ENCODE measurements at places on chromosomes 3 and 15.

DNA sequence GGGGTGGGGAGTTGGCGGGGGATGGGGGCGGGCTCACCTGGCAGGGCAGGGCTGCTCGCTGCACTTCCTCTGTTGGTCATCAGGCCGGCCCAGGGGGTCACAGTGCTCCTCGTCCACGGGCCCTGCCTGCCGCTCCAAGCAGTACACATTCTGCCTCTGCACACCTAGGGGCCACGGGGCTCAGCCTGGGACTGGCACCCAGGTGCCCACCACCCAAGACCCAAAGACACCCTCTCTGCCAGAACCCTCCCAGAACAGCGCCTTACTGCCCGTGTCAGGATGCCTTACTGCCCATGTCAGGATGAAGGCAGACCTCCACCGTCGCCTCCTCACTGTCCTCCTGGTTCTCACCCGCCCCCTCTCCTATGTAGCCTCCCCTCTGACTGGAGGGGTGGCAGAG, 43.2 kb downstream of the ADAMTS7 start:
- no peak for DNase-seq

DNA sequence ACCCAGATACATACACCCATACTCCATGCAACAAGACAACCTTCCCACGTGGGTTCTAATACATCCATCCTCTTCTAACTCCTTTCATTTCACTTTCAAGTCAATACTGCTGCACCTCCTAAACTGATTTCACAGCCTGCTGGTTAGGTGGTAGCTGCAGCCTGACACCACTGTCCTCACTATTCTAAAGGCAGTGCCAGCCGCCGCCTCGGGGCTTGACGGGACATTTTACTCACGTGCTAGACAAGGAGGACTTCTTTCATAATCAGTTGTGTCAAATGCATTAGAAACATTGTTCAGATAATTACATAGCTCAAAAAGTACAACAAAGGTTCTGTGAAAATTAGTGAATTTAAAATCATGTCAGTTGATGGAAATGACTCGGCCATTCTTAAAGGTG, 6.3 kb downstream of the UROC1 start:
- DNase-seq, result no peak

GRCh38 chr15:80121546-80121945, 31.3 kb upstream of the FAH start:
- DNase-seq, result no peak

DNA sequence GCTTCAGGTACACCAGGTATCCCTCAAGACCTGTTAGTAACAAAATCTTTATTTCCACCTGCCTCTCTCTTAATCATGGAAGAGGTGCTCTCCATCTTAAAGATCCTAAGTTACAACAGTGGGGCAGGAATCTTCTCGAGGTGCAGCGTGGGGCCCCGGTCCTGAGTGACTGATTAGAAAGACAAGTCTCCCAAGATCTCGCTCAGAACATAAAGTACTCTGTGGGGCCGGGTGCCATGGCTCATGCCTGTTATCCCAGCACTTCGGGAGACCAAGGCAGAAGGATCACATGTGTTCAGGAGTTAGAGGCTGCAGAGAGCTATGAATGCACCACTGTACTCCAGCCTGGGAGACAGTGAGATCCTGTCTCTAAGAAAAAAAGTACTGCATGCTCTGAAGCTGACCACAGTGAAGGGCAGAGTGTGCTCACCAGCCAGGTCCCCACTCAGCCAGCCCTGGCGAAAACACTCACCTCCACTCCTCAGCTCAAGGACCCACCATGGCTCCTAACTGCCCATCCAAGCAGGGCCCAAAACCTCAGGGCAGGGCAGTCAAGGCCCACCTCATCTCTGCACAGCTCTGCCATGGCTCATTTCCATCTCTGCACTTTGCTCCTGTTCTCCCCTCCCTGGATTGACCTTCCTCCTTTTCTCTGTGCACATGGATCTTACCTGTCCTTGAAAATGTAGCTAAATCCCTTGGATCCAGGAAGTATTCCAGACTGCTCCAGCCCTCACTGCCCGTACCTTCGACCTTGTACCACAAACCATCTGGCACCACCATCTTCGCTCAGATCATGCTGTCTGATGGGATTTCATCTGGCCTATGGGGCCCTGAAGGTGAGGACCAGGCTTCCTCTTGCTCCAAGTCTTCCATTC, 7.1 kb downstream of the SEMA7A start:
- peak; percentile 83 for DNase-seq

DNA sequence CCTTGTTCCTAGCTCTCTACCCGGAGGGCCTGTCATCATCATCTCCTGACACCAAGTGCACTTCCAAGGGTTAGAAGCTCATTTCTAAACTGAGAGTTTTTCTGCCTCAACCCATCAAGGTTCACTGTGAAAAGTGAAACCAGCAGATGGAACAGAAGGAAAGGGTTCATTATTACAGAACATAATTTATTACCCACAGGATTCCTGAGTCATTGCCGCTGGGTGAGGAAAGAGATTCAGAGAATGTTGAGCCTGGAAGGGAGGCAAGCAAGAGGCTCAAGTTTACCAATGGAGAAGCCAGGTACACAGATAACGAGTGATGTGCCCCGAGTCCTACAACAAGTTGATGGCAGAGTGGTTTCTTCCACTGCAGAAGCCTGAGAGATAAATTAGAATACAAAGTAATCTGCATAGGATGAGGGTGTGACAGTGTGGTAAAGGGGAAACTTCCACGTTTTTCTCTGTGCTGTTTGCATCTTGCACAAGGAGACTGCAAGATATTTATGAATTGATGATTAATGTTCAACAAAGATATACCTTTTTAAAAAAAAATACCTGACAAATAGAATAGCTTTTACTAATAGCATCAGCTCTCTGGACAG, 80.5 kb upstream of the SETMAR start:
- no peak for DNase-seq

GRCh38 chr15:49645277-49645676, 24.4 kb downstream of the DTWD1 start:
- no peak for DNase-seq

- peak; percentile 30 for DNase-seq
Measured at GRCh38 chr15:67080118-67080899, 14.9 kb downstream of the SMAD3 start.

Data from SK-MEL-5 (cell line).